CD4-positive, alpha-beta T cell treated with Interleukin-15 for 1 hour (primary cell): ENCODE measurements at places on chromosomes 7 and 10.

DNA sequence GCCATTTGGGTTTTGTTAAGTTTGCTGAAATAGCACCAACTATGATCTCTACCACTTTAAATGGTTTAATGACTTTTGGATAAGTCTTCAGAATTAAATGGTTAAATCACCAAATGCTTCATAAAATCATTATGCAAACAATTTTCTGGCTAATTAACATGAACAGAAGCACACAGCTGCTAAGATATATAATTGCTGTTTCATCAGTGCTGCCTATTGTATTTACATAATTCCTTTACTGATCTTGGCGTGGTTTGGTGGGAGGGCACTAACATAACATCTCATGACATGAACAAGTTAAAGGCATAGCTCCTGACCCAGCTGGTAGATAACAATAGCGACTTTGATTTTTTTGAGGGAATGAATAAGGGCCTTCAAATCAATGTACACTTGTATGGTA is 94.1 kb downstream of the FZD1 start:
- DNase-seq: no peak

DNA sequence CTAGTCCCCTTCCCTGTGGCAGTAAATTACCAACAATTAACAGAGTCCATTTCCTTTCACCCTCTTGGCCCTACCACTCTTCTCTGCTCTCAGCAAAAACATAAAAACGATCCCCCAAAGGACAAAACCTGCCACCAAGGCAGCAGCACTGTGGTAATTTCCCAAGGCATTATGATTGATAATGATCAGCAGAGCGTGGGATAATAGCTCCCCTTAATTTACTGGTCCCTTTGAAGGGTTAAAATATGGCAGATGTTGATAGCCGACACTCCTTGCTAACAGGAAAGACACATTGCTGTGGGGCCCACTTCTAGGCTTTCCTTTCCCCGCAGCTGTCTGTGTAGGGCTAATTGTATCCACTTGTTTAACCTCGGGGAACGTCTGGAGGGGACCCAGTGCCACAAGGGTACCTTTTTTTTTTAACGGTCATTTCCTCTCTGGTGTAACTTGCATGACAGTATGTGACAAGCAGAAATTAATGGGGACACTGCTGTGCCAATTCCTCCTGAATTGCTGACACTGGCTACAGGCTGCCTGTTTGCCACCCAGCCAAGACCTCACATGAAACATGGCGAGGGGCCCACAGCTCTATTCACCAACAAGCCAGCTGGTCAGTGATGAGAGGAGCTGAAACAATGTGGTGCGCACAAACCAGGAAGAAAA is 81.3 kb downstream of the CDK6 start:
- no peak for DNase-seq

- no peak for DNase-seq
Measured at GRCh38 chr7:28998105-28998504, 40.0 kb upstream of the TRIL start.

DNA sequence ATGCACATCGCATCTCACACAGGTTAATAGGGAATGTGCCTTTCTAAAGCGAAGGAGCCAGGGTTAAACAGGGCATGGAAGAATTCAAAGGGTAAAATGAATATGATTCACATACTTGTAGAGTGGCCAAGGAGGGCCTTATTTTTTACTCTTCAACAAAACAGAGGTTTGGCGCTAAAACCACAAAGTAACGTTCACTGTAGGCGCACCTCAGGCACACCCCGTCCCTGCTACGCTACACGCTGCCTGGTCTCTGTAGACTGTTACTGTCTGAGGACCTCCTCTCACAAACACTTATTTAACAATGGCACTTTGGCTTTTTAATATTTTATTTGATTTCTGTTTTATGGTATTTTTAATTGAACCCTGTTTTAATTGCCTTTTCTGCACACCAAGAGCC is 462.1 kb upstream of the GALNT17 start:
- DNase-seq: no peak

DNA sequence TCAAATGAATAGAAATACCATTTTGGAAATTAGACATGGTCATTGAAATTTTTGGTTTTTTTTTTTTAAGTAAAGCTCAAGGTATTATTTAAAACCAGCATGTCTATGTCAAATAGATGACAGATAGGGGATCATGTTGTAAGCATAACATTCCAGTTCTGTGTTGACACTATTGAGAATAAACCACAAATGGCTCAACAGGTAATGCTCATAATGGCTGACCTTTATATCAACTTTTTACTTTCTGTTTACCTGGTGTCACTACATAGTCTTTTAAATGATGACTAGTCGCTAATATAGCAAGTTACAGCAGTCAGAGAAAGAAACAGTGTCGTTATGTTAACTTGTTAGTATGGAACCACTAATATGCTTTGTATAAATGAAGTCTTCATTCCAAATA is 616.0 kb downstream of the GATA3 start:
- DNase-seq: no peak

- DNase-seq: no peak
Measured at GRCh38 chr10:11454160-11454559, 157.3 kb downstream of the USP6NL start.

GRCh38 chr7:128119036-128119435 is 87.8 kb upstream of the LRRC4 start:
- DNase-seq: no peak

DNA sequence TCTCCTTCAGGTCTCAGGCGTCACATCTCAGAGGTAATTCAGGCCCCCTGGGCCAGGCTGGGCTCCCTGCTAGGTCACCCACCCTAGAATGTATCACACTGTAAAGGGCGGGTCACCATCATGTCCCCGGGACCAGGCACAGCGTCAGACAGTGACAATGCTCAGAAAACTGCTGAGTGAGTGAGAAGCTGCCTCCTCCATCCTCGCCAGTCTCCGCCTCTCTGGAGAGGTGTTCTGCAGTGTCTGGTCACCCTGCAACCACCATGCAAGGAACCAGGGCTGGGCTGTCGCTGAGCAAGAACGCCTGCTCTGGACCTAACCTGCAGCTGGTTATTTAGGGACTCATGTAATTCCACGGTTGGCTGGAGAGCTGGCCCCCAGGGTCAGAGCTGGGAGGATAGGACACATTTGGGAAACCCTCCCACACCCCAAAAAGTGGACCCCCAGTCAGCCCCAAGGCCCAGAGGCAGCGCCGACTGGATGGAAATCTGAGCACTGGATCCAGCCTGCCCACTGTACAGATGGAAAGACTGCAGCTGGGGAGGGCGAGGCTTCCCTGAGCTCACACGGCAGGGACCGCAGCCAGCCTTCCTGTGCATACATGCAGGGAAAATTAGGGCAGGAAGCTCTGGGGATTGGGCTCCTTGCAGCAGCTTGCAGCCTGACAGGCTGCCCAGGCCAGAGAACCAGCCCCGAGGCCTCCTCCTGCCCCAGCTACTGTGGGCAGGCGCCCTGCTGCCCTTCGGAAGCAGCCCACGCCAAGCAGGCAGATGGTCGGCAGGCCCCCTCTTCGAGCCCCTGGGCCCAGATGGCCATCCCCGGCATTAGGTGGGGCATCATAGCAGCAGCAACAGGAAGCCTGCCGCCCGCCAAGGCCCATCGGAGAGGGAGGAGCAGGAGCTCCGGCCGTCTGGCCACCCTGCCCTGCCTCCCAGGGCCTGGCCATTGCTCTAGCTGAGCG is 105.4 kb upstream of the ZMIZ1 start:
- DNase-seq: no peak

DNA sequence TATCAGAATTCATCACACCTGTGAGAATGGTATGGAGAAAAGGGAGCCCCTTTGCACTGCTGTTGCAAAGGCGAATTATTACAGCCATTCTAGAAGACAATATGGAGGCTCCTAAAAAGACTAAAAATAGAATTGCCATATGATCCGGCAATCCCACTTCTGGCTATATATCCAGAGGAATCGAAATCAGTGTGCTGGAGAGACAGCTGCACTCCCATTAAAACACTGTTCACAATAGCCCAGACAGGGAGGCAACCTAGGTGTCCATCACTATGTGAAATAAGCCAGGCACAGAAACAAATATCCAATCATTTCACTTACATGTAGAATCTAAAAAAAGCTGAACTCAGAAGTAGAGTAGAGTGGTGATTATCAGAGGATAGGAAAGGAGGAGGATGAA is 26.0 kb upstream of the GJD4 start:
- no peak for DNase-seq

GRCh38 chr7:69162931-69163670 is 435.2 kb upstream of the AUTS2 start:
- DNase-seq: no peak

DNA sequence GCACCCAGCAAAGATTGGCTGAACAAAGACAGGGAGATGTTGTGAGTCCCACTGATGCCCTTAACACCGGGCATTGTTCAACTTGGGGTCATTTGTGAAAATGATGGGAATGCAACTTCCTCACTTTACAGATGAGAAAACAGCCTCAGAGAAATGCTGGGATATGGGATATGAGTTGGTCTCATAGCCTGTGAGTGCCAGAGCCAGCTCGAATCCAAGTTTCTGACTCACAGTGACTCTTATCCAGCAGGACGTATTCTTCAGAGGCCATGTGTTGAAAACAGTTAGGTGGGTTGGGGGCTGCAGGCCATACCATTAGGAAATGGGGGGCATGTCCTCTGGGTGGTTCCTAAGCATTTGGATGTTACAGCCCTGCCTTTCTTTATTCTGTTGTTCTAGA is 45.2 kb downstream of the KIAA1217 start:
- no peak for DNase-seq

DNA sequence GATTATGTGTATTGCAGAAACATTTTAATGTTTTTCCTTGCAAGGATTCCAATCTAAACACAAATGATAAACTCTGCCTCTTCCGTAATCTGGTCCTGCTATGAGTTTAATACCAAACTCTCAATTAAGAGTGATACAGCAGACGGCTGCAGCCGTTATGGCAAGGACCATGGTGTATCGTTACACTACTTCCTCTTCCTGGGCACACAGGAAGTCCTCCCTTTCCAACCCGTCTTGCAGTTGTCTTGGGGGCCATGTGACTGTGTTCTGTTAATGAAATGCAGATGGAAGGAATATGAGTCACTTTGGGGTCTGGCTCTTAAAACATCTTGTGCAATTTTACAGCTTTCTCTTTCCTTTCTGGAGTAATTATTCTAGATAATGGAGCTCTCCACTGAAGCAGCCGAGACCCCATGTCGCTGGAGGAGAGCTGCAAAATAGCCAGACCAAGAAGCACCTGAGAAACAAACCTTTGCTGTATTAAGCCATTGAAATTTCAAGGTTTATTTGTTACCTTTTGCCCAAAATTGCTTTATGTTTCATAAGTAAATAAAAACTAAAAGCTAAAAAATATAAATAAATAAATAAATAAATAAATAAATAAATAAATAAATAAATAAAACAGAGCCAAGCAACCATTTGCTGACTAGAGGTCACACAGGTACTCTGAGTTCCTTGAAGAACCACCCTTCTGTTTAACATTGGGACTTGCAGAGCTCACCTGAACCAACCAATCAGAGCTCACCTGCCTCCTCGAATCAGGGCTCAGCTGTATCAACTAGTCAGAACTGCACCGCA is 74.7 kb downstream of the FRMPD2 start:
- DNase-seq: no peak

- no peak for DNase-seq
Measured at GRCh38 chr7:3495954-3496353, 194.9 kb downstream of the SDK1 start.
